ENCODE measurements at places on chromosomes 3 and 15. TPM values are rescaled to one million over a fixed set of nuclear protein-coding genes. Genes with fewer than 3 reads are reported as not detected.
A peak's percentile ranks its signal among the peaks of the same experiment; 100 is the strongest.

Gene RPN1
- total RNA-seq, result 119 TPM

Gene SACM1L
- 26.3 TPM for total RNA-seq

Gene C2CD4B
- 2.5 TPM for total RNA-seq

Gene PAQR5
- total RNA-seq, result 1.1 TPM

Gene ACKR4
- 2.8 TPM for total RNA-seq

Gene MYEF2
- total RNA-seq, result 8.7 TPM

Gene C15orf39
- total RNA-seq, result 15.0 TPM

Gene TNFSF10
- 15.7 TPM for total RNA-seq

Gene CCDC80
- 78.2 TPM for total RNA-seq

Gene SRGAP3
- total RNA-seq, result 6.1 TPM

Gene EOMES
- total RNA-seq, result 0.08 TPM

Gene APEH
- total RNA-seq, result 99.5 TPM

Gene CFAP44
- total RNA-seq, result 2.2 TPM

Gene USP13
- total RNA-seq, result 122 TPM

- no peak for DNase-seq
Measured at GRCh38 chr15:40823572-40824343, 4.8 kb downstream of the PPP1R14D start.

GRCh38 chr15:73908030-73908821 is 18.0 kb upstream of the LOXL1 start:
- peak; percentile 92 for DNase-seq

DNA sequence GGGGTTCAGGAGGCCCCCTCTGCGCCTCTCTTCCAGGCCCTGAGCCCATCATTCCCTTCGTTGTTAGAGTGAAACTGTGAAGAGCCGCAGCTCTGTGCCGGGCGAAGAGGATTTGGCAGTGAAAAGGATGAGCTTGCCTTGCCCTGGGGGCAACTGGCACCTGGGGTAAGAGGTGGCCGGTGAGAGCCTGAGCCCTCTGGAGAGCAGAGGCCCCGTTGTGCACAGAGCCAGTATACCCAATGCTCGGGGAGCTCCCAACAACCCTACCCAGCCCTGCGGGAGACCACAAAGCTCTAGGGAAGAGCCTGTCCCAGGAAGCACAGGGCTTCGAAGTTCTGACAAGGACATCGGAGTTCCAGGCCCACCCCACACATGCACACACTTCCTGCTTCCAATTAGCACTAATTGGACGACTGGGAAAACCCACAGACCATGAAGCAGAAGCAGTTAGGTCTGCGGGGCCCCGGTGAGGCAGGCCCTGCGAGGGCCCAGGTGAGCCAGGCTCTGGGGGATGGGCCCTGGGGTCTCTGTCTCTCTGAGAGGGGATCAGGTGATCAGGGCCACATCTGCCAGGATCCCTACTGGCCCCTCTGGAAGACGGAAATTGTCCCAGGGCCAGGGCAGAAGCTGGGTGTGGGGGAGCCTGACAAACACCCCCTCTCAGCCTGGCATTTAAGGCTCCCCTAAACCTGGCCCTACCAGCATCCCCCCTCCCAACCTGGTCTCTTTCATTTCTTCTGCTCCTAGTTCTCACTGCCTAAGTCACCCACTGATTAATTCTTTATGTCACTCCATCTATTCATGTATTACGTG is 27.9 kb upstream of the SFMBT1 start:
- no peak for DNase-seq

DNA sequence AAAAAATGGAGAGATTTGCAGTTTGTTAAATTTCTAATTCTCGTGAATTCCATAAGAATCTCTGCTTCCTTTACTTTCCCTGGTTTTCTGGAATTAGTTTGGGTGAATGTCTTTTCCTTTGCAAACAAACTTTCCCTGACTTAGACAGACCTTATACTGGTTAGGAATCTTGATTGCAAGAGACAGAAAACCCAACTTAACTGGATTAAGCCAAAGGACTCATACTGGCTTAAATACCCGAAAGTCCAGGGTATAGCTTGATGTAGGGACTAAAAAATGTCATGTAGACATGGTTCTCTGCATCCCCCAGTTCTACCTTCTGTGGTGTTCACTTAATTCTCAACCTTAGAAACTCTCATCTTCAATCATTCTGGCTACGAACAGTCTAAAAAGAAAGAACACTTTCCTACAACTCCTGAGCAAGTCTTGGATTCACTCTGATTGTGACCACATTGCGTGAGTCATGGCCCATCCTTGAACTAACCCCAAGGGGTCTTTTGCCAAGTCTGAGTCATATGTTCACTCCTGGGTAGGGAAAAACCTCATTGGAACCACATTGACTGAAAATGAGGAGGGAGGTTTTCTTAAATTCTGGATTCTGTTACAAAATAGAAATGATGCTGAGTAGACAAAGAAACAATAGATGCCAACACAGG is 136.0 kb upstream of the DAZL start:
- DNase-seq, result no peak

GRCh38 chr15:80785811-80786354 is 6.7 kb downstream of the CEMIP start:
- DNase-seq, result no peak

DNA sequence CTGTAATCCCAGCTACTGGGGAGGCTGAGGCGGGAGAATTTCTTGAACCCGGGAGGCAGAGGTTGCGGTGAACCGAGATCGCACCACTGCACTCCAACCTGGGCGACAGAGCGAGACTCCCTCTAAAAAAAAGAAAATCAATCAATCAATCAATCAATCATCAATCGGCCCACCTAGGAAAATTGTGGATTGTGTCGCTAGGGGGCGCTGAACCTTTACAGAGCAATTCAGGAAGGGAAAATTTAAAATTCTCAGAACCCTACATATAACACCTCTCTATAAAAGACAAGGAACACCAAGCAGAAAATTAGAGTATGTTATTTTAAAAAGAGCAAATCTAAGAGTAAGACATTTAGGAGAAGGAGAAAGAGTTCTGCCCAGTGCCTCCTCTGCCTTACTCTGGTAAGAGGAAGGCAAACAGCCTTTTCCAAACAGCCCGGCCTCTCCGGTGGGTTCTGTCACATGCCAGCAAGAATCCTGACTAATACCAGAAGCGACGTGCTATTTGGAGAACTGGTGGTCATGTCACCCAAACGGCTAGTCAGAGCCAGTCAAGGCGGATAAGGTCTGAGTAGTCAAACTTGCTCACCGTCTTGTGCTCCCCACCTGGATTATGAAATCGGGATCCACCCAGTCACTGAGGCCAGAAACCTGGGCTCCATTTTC is 22.3 kb upstream of the SMCO1 start:
- no peak for DNase-seq

GRCh38 chr15:98547741-98548138 is 100.6 kb upstream of the IGF1R start:
- DNase-seq, result no peak

- DNase-seq, result no peak
Measured at GRCh38 chr3:120682095-120682681, at the start of gene HGD. Gene HGD, minus strand, starts transcription at chr3:120682239. Its CDS starts 128 bp downstream, at chr3:120682111.

- no peak for DNase-seq
Measured at GRCh38 chr3:36538136-36538749, 157.9 kb downstream of the STAC start.

DNA sequence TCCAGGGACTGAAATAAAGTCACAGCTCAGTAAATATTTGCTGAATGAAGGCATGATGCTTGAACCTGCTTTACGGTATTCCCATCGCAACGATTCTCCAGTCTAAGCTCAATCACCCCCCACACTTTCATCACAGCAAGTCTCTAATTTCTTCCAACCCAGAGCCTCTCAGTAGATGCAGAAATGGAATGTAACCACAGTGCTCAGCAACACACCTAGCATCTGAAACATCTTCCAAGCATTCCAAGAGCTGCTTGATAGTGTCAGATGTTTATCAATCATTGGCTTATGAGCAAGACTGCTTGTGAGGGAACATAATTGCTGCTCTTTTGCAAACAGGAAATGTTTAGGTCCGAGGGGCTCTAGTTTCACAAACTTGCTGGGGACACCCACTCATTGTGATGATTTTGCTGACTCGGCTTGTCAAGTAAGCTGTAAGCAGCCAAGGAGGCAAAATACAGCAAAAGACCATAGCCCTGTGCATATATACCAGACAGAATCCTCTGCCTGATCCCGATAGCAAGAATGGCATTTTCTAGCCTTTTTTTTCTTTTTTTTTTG is 751.2 kb downstream of the NR2F2 start:
- no peak for DNase-seq

- DNase-seq, result no peak
Measured at GRCh38 chr3:29397406-29397805, 116.5 kb downstream of the RBMS3 start.

DNA sequence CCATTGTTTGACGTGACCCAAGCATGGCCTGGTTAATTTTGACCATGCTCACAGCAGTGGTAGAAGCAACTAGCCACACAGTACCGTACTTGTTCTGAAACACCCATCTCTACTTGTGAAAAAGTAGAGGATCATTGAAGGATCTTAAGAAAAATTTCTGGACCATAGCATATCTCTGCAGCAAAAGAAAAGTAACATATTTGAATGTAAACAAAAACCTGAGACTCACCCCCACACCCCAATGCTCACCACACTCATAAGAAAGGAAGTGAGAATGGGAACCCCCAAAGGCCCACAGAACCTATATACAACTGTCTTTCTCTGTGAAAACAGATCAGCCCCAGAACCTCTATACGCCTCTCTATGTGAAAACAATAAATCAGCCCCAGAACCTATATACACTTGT is 33.8 kb upstream of the TFRC start:
- no peak for DNase-seq

DNA sequence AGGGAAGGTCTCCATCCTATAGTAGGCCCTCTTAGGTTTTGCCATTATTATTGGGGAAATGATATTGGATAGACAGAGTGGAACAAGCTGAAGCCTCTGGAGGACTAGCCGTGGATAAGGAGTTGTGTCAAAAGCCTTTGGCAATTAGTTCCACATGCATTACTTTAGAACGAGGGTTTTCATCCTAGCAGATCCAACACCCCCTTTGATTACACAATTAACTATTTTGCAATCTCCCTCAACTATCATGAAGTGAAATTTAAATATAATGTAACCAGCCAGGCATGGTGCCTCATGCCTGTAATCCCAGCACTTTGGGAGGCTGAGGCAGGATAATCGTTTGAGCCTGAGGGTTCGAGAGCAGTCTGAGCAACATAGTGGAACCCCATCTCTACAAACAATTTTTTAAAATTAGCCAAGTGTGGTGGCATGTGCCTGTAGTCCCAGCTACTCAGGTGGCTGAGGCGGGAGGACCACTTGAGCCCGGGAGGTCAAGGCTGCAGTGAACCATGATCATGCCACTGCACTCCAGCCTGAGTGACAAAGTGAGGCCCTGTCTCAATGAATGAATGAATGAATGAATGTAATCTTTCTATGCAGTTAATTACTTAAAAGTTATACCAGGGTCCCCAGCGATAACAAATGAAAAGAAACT is 56.8 kb downstream of the PXYLP1 start:
- no peak for DNase-seq

- DNase-seq, result no peak
Measured at GRCh38 chr3:144894576-144894975, 923.0 kb downstream of the DIPK2A start.

- DNase-seq, result no peak
Measured at GRCh38 chr3:151504606-151505005, 43.7 kb upstream of the IGSF10 start.

- peak; percentile 62 for DNase-seq
Measured at GRCh38 chr3:158094235-158095110, 11.7 kb downstream of the SHOX2 start.

DNA sequence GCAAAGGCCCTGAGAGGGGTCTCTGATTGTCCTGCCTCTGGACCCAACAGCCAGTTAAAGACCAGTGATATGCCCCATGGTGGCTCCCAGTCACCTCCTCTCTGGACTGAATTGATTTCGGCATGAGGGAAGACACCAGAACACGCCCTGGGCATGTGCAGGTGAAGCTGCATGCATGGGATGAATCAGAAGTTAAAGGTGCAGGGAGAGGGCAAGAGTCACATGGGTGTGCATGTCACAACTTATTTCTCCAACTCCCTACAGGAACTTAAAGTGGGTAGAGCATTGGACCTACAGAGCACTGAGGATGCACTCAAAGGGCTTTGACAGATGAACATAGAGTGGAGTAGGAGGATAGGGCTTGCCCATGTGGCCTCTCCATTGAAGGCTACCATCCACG is 16.9 kb upstream of the RHCG start:
- DNase-seq, result no peak

DNA sequence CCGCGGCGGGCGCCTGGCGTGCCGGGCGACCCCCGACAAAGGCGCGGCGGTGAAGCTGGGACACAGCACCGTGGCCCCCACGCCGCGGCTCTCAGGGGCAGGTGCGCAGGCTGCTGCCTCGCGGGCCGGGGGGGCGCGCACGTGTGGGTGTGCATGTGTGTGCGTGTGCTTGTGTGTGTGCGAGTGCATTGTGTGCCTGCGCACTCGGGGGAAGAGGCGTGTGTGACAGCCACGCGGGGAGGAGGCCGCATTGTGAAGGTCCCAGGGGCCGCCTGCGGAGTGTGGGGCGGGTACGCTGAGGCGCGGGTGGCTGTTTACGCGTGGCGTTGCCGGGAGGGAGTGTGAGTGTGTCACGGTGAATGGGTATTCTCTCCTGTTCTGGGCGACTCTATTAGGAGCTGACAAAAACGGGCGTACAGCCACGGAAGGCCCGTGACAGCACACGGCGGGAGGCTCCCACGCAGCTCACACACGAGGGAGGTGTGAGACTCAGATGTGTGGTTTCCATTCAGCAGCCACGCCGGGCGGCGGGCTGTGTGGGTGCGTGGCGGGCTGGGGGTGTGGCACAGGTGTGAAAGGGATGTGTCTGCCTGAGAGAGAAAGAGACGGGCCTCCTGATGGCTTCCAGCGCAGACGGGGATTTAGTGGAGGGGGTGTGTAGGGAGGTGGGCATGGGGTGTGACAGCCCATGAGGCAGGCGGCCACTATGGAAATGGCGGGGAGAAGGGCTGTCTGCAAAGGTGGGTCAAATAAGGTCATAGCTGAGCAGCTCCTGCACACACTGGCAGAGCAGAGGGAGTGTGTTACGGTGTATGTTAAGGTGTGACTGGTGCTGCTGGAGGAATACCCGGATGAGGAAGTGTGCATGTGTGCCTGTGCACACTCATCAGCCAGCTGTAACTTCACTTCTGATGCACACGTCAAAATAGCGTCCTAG is 750 bp downstream of the PODXL2 start:
- DNase-seq, result no peak

GRCh38 chr3:65500398-65501306 is 538.1 kb downstream of the MAGI1 start:
- no peak for DNase-seq

- DNase-seq, result peak; percentile 71
Measured at GRCh38 chr3:180036671-180037455, at the start of gene PEX5L. Gene PEX5L, minus strand, starts transcription at chr3:180036937. Its CDS starts 338 bp downstream, at chr3:180036599.

DNA sequence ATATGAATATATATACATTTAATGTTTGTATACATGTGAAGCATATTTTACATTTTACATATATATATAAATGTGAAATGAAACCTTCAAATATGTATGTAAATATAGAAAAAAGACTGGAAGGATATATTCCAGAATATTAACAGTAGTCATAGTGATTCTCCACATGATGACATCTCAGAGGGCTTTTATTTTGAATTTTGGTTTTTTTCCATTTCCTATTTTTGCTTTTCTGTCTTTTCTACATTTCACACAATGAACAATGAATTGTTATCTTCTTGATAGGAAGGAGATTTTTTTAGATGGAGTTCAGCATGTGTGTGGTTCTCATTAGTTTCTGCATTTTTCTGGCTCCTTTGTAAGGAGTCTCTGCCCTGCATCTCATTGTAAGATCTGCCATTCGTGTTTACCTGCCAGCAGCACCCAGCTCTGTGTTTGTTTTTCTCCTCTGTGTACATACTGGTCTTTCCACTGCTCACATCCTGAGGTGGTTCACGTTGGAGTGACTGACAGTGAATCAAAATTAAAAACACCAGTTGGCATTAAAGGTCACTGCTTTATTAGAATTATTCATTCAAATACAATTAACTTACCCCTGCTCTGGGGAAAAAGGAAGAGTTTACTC is 425.3 kb upstream of the MDFIC2 start:
- DNase-seq, result no peak
